ENCODE measurements at places on chromosomes 5 and 9. TPM values are rescaled to one million over a fixed set of nuclear protein-coding genes. Genes with fewer than 3 reads are reported as not detected.
A peak's percentile ranks its signal among the peaks of the same experiment; 100 is the strongest.

Gene PCDHGB5
- polyA plus RNA-seq: 7.6 TPM

Gene PKD2L2
- 0.35 TPM for polyA plus RNA-seq

Gene ENHO
- polyA plus RNA-seq: 1.9 TPM

Gene PCDHGA12
- 2.7 TPM for polyA plus RNA-seq

Gene CD14
- 11.1 TPM for polyA plus RNA-seq

Gene MACIR
- polyA plus RNA-seq: 12.6 TPM

DNA sequence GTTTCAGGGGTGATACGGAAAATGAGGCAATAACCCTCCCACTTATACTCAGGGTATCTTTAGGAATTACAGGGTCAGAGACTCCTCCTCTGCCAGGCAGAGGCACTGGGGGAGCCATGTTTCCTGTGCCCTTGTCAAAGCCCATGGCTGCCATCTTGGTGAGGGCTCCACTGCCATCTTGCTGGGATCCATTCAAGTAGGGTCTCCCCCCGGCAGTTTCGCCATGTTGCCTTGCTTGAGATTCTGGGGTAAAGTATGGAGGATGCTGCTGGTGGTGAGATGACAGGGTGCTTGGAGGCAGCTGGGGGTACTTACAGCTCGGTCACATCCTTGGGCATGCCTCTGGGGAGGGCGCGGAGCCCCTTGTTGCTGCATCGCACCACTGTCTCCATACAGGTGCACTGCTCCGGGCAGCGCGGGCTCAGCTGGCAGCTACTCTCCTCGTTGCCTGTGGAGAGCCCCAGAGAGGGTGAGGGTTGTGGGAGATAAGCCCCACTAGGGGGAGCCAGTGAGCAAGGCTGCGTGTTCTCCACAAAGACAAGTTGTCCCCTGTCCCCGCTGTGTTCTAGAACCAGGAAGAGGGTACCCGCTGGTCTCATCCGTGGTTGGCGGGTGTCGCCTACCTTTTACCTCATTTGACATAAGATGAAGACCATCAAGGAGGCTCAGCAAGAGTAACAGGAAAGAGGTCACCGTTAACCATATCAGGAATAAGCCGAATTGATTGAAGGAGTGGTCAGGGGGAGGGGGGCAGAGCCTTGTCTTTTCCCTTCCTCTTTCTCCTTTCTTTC lies 169.0 kb upstream of the PANK3 start:
- DNase-seq: no peak

DNA sequence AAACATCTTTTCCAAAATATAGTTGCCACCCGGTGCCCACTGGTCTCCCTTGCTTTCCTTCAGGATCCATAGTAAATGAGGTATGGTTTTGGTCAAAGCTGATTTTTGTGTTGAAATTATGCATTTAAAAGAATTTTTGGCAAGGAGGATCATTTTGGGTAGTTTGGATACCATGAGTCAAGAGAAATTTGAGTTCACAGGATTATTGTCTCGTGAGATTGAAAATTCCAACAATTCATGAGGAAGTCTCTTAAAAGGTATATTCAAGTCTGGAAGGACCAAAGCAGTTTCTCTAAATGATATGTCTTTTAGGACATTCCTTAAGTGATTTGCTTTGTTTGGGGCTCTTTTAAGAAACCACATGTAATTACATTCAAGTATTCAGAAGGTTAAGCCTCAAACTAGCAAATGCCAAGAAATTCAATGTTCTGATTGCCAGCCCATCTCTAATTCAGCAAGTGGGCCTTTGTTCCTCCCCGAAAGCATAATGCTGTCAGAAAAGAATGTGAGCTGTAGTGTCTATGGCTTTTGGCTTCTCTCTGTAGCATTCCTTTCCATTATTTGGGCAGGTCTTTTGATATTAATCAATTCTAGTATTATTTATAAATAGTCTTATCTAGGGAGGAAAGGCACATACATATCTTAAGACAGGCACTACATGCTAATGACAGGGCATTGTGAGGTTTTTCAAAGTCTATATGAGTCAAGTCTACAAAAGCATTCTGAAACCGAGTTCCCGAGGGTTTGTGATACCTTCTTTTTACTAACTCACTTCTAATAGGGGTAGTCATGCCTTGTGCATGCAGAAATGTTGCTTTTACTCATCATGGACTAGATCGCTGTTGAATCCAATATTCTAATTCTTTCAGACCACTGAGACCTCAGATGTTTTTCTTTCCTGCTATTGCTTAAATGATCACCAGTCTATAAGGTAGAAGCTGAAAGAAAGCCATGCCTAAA lies 453.9 kb downstream of the ENC1 start:
- no peak for DNase-seq

DNA sequence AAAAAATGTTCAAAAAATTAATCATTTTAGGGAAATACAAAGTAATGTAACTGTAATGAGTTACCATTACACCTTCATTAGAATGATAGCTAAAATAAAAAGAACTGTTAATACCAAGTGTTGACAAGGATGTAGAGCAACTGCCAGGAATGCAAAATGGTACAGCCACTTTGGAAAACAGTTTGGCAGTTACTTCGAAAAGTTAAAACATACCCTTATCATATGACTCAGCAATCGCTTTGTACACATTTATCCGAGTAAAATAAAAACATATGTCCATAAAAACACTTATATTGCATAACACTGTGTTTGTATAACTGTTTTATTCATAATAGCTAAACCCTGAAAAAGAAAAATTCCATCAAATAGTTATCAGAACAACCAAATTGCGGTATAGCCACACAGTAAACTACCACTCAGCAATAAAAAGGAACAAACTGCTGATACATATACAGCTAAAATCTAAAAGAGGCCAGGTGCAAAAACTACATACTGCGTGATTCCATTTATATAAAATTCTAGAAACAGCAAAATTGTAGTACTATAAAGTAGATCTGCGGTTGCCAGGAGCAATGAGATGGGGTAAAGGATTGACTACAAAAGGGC lies 61.7 kb downstream of the RFX3 start:
- DNase-seq: no peak

DNA sequence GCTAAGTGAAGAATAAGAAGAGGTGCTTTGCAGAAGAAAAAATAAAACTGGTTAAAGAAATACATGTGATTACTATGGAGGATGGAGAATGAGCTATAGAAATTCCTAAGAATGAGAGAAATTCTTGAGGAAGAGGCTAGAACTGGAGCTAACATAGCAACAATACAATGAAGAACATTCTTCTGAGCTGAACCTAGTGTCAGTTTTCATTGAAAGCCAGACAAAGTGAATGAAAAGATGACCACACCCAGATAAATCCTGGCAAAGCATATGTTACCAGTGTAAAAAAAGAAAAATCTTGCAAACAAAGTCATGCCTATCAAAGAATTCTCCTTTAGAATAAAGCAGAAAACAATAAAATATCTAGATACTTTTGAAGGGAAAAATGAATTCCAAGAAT lies 39.6 kb downstream of the SGCD start:
- DNase-seq: no peak

GRCh38 chr5:134944630-134945029 lies 23.1 kb upstream of the CATSPER3 start:
- DNase-seq: no peak

- DNase-seq: no peak
These were observed 474.5 kb downstream of the PRR16 start for GRCh38 chr5:120938604-120939003.

- DNase-seq: no peak
These were observed 2.3 kb downstream of the PNPLA7 start for GRCh38 chr9:137547687-137548543.

DNA sequence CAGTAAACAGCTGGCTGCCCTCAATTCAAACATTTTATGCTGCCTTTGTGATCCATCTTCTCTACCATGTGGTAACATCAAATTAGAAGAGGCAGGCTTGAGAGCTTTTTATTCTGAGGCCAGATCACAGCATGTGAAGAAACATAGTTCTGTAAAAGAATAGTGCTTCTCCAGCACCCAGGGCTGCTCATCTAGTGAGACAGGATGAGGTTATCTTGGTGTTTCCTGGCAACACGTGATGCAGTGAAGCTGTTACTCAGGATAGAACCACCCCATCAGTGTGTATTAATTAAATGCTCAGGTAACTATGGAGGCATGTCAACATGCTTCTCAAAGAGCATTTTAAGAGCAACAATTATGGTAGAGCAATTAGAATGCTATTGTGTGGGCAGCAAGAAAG lies 400.5 kb upstream of the ACO1 start:
- DNase-seq: no peak

- DNase-seq: no peak
These were observed 57.7 kb downstream of the LMX1B start for GRCh38 chr9:126671381-126671831.

DNA sequence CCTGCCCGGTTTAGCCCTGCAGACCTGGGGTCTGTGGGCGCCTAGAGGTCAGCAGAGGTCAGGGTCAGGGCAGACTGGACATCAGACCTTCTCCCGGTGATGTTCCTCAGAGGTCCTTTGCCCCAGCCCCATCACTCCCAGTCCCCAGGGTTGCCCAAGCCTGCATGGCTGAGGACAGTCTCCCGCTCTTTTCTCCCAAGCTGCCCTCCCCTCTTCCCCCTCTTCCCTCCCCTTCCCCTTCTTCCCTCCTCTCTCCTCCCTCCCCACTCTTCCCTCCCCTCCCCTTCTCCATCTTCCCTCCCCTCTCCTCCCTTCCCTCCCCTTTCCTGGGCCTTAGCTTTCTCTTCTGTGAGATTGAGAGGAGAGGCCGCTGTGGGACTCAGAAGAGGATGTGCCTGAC lies 10.4 kb downstream of the LHX3 start:
- DNase-seq: no peak

- DNase-seq: no peak
These were observed 216.6 kb upstream of the EFNA5 start for GRCh38 chr5:107887166-107887943.

DNA sequence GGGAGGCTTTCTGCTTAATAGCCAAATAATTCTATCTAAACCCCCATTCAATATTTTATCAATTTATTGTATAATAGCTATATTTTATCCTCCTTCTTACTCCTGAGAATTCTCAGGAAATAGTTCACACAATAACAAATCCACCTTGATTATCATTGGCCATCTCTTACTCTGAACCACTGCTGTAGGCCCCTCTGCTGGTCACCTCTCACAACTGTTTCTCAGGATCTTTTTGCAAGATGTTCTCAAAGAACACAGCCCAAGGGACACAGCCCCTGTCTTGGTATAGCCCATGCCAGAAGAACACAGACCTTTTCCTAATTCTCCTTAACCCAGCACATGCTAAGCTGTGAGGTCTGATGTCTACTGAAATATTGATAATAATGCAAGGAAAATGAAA lies 74.9 kb upstream of the HTR4 start:
- DNase-seq: no peak

GRCh38 chr9:116819116-116819515 lies 132.0 kb downstream of the TRIM32 start:
- no peak for DNase-seq

DNA sequence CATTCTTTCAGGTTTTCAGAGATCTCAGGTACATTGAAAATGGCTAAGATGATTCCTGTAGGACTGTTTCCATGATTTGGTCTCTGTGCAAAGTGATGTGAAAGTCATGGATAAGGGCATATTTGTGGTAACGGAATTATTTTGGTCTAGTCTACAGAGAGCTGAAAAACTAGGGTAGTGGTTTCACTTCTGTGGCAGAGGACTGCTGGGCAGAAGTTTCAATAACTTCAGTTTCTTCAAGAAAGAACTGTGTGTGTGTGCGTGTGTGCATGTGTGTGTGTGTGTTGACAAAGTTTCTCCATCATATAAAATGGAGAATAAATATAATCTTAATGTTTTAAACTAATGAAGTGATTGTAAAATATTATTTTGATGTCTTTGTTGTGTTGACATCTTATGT lies 4.3 kb downstream of the CNOT8 start:
- DNase-seq: no peak

DNA sequence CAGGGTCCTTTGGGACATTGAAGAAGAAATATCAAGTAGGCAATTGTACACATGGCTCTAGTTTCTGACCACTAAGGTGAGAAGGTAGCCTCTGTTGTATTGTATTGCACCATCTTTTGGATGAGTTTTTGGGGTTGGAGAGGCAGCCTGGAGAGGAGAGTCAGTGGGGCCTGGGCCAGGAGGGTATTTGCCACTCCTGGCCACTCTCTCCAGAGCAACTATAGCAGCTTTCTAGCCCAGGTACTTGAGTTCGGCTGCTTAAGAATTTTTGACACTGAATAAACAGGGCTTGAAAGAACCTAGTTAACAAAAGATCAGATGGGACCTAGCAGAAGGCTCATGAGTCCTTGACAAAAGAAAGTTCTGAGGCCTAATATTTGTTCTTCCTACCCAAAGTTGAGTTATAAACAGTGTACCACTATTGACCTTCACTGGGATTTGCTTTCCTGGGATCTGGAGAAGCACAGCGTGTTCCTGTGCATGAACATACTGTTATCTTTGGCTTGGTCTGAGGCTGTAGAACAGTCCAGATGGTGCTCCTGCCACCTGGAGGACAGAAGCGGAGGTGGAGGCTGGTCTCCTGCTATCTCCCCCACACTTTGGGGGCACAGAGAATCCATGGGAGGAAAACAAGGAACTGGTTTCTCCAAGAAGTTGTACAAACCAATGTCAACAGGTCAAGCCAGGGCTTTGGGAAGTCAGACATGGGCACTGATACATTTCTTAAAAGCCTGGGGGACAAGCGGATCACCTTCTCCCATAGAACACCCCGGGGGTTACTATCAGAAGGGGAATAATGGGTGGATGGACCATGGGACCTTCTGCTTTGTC lies 110.4 kb upstream of the LIFR start:
- DNase-seq: peak; percentile 42

DNA sequence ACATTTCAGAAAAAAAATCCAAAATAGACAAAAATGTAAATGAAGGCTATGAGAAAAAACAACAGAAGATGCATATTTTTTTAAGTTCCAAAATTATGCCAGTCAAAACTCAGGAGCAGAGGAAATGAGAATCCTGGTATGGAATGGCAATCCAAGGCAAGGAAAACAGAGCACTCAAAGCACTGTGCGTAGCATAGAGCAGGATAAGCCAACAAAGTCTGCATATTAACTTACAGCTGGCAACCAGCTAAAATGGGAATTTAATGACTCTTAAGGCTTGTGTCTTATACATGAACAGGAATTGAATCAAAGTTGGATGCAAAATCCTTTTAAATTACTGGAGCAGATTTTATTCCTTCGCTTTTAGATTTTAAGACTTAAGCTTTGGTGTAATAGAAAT lies 203.5 kb upstream of the DAPK1 start:
- peak; percentile 58 for DNase-seq

DNA sequence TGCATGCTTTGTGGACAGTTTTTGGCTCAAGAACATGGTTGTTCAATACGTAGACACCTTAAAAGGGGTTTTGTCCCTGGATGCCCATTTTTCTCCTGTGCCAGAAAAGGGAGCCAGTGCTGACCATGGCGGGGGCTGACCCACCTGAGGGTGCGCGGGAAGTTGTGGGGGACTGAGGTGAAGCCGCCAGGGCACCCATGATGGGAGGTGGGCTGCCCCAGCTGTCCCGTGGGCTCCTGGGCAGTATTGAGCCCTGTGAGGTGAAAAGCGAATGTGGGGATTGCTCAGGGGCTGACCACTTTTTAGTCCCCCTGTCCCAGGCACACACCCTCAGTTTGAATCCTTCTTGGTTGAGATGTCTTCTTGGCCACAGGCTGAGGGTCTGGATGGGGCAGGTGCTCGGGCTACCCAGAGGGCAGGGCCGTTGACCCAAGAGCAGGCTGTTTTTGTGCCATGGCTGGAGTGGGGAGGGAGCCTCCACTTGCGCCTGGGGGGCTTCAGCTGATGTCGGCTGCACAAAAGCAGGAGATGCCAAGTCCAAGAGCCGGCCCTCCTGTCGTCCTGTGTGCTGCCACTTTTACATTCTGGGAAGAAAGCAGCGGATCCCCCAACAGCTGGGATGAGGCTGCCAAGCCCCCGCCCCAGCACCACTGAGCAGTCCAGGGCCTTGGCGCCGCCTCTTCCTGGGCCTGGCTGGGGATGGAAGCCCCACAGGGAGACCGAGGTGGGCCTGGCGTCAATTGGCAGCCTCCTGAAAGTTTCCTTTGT lies 120.1 kb downstream of the WNK2 start:
- DNase-seq: no peak
